ENCODE measurements at places on chromosomes 1 and 21. TPM values are rescaled to one million over a fixed set of nuclear protein-coding genes. Genes with fewer than 3 reads are reported as not detected.

GRCh38 chr1:246690100-246690499, 34.1 kb upstream of the SCCPDH start:
- no peak for DNase-seq

Gene IQCC
- 3.5 TPM for total RNA-seq

GRCh38 chr21:43338951-43339350, 88.0 kb downstream of the SIK1 start:
- no peak for DNase-seq

DNA sequence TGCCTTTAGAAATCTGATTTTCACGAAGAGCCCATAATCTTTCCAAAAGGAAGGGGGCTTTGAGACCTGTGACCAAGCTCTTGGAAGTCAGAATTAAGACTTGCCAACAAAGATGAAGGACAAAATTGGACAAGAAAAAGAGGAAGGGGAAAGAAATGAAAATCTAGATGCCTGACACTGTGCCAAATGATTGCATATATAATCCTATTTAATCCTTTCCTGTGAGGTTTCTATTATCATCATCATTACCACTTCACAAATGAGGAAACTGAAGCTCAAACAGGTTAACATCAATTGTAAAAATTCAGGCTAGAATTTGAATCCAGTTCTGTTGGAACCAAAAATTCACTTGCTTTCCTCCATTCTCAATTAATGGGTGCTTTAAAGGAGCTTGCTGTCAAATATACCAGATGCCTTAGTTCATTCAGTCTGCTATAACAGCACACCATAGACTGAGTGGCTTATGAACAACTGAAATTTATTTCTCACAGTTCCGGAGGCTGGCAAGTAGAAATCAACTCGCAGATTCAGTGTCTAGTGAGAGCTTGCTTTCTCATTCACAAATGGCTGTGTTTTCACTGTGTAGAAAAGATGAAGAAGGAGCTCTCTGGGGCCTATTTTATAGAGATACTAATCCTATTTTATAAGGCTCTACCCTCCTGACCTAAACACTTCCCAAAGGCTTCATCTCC, 197.5 kb upstream of the ST6GALNAC5 start:
- DNase-seq = no peak

DNA sequence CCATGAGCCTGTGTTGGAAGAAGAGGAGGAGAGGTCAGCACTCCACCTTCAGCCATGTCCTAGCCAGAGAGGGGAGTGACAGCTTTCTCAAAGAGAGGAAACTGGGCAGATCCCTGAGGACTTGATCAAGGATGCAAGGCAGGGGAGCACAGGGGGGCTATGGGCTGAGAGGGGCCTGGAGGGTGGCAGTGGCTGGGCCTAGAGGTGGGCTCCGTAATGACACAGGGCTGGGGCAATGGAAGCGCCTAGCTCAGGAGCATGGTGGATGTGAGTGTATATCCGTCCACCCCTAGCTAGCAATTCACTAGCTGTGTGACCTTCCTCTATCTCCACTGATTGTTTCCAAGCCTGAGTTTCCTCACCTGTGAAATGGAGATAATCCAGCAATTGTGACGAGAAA, 32.6 kb downstream of the NEK2 start:
- DNase-seq = no peak

Gene FOXD2
- total RNA-seq = 0.26 TPM

Gene C1QA
- 164 TPM for total RNA-seq

- DNase-seq = no peak
Measured at GRCh38 chr1:218529646-218530300, 184.6 kb downstream of the TGFB2 start.

GRCh38 chr1:170247751-170248521, 102.2 kb downstream of the NTMT2 start:
- no peak for DNase-seq

DNA sequence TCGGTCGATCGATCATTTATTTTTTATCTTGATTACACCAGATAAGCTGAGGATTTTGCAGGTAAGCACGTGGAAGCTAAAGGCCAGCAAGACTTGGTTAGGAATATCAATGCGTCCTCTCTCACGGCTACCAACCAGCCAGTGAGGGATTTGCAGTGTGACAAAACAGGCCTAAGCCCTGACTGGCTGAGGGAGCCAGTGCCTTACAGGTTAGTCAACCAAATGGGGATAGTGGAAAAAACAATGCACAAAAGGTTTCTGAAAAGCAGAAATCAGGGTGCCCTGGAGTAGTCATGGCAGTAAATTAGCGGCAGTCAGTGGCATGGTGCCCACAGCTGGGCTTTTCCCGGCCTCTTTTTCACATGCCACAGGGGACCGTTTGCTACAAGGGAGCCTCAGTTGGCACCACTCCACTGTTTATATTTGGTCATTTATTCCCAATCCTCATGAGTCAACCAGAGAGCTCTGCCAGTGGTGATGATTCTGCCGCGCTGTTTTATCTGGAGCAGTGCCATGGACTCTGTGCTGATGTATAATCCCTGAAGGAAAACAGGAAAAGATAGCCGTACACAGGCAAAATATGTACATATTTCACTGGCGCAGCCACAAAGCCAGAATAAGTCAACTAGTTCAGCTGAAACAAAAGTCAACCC, 167.6 kb downstream of the RHOU start:
- DNase-seq = peak; percentile 96

DNA sequence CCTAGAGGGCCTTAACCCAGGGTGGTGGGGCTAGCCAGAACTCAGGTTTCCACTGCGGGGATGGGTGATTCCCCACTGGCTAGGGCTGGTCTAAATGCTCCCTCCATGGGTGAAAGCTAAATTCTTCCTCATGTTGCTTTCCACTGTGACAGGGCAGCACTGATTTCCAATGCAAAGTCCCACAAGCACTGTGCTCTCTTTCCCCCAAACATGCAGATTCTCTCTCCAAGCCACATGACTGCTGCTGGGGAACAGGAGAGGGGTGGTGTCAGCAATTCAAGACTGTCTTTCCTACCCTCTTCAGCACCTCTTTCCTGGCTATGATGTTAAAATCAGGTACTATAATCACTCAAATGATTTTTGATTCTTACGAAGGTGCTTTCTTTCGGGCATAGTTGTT, 215.5 kb downstream of the RWDD3 start:
- no peak for DNase-seq

GRCh38 chr21:23694390-23694789, 1912.9 kb downstream of the MRPL39 start:
- no peak for DNase-seq

DNA sequence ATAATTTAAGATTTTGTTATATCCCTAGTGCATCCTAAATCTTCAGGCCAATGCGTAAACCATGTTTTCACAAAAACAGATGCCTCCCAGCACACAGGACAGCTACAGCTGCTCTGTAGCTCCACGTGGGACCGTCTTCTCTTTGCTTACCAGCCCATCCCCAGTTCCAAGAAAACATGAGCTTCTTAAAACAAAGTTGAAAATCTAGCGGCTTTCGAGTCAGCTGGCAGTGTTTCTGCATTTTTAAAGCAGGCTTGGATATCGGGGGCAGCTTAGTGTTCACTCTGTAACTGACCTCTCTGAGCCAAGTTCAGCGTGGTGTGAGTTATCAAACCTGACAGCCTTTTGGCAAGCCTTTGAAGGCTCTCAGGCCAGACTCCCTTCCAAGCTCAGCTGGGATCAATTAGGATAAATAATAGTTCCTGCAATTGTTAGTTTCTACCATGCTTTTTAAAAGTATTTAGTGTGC, 881.5 kb downstream of the LTN1 start:
- peak; percentile 71 for DNase-seq

DNA sequence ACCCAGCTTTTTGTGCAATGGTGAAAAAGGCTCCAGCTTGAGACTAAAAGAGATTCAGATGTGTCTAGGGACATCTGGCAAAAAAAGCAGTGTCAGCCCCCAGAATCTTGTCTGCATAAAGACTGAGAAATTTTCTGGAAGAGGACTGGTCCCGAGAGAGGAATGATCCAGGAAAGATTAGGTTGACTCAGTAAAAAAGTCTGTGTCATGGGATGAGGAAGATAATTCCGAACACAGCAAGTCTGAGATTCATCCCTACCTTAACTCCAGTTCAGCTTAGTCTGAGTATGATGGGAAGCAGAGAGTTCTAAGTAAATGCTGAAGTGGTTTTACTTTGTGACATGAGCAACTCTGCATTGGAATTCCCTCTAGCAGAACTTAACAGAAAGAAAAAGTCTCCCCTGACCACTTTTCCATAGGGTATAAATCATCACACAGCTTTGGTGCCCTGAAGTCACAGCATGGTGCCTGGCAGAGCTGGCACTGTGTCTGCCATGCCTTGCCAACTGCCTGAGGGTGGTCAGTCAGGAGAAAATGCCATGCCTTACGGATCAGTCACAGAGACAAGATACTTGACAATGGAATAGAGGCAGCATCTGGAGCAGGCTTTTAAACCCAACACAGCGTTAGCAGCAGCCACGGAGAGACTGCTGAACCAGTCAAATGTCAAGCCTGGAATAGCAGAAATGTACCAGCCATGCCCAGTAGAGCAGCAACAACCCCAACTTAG, 153.4 kb downstream of the ZC3H11B start:
- no peak for DNase-seq

GRCh38 chr1:210711825-210712612, 383.3 kb downstream of the HHAT start:
- DNase-seq = no peak

DNA sequence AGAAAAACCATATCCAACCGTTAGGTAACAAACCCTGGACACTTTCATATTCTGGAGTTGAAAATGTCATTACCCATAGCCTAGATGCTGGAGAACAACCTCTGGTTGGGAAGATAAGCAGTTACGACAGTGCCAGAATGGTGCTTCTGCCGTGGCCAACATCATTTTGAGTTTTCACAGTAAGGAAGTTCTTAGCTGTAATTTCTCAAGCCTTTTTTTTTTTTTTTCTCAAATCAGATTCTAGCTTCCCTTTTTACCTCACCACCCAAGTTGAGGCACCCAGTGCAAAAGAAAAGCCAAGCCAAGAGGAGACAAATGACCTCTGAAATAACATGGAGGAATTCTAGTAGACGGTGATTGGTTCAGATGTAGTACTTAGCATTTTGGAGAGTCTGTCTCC, 21.8 kb downstream of the PPT1 start:
- no peak for DNase-seq

DNA sequence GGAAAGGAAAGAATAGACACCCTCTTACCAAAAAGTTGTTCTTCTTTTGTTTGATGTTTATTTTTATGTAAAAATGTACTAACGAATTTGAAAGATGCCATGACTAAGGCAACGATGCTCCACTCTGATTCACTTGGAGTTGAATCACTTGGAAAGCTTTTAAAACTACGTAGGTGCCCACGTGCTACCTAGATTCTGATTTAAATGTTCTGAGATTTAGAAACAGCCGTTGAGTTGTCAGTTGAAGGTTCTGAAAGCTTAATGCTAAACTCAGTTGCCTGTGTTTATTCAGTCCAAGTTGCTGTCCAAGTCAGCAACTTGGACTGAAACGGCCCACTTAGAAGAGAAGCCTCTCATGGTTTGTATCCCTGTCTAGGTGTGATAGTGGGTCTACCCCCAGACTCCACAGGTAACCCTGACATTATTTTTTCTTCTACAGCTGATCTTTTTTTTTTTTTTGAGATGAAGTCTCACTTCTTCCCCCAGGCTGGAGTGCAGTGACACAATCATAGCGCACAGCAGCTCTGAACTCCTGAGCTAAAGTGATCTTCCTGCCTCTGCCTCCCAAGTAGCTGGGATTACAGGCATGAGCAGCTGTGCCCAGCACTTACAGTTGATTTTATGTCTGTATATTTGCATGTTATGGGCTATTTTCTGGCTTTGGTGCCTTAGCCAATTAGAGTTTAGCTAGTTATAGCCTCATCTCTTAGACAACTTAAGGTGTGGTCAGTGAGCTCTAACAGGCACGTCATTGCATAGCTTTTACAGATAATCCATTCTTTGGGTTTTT, 1.4 kb upstream of the VAMP4 start:
- DNase-seq = no peak

DNA sequence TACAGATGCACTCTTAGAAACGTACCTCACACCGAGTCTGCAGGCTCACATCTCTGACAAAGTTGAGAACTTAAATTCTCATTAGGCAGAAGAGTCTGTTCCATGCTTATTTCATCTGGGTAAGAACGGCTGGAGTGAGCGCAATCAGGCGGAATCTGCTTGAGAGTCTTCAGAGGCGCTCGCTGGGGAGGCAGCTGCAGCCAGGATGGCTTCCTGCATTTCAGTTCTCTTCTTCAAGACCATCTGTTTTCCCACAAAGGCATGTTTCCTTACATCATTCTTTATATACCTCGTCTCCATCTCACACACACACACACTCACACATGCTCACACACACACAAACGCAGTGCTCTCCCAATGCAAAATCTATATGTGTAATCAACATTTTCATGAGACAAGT, 497.1 kb downstream of the AJAP1 start:
- DNase-seq = no peak

GRCh38 chr1:17028662-17029188, 17.0 kb upstream of the ATP13A2 start:
- DNase-seq = no peak

- DNase-seq = no peak
Measured at GRCh38 chr1:67791686-67792085, 41.6 kb downstream of the GNG12 start.

GRCh38 chr1:58391056-58391455, 155.5 kb downstream of the OMA1 start:
- DNase-seq = no peak

GRCh38 chr1:25724966-25725365, 75.0 kb upstream of the SELENON start:
- DNase-seq = no peak

Gene KCND3
- 8.7 TPM for total RNA-seq

DNA sequence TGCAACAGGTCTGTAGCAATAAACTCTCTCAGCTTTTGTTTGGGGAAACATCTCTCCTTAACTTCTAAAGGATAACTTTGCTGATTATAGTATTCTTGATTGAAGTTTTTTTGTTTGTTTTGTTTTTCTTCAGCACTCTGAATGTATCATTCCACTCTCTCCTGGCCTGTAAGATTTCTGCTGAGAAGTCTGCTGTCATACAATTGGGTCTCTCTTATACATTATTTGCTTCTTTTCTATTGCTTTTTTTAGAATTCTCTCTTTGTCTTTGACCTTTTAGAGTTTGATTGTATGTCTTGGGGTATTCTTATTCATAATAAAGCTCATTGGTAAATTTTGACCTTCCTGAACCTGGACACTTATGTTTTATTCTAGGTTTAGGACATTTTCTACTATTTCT, 386.3 kb downstream of the MRPL39 start:
- no peak for DNase-seq

DNA sequence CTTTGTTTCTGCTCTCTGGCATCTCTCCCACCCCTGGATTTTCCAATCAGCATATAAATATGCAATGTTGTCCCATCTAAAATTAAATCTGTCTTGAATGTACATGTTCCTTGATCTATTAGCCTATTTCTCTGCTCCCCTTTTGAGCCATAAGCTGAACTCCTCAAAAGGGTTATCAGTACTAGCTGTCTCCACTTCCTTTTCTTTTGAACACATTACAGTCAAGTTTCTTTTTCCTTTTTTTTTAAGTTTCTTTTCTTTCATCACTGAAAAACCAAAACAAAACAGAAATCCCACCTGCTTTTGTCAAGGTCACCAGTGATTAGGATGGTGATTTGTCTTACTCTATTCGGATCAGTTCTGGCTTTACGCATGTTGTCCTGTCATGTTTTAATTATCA, 29.3 kb downstream of the XCL2 start:
- DNase-seq = no peak

- no peak for DNase-seq
Measured at GRCh38 chr1:150477320-150477719, 9.9 kb upstream of the TARS2 start.

- DNase-seq = peak; percentile 55
Measured at GRCh38 chr1:165144757-165145397, 211.6 kb downstream of the LMX1A start.

Gene FCRL4
- not detected for total RNA-seq

Gene C1orf226
- total RNA-seq = 31.4 TPM

Gene ADORA1
- total RNA-seq = 7.3 TPM
